ENCODE measurements at places on chromosomes 2 and 18.

GRCh38 chr2:216406826-216407225, 5.5 kb upstream of the SMARCAL1 start:
- DNase-seq = no peak

GRCh38 chr2:121248766-121249343, 36.1 kb downstream of the TFCP2L1 start:
- DNase-seq = no peak

GRCh38 chr2:41033127-41033526, 581.2 kb upstream of the SLC8A1 start:
- DNase-seq = no peak

DNA sequence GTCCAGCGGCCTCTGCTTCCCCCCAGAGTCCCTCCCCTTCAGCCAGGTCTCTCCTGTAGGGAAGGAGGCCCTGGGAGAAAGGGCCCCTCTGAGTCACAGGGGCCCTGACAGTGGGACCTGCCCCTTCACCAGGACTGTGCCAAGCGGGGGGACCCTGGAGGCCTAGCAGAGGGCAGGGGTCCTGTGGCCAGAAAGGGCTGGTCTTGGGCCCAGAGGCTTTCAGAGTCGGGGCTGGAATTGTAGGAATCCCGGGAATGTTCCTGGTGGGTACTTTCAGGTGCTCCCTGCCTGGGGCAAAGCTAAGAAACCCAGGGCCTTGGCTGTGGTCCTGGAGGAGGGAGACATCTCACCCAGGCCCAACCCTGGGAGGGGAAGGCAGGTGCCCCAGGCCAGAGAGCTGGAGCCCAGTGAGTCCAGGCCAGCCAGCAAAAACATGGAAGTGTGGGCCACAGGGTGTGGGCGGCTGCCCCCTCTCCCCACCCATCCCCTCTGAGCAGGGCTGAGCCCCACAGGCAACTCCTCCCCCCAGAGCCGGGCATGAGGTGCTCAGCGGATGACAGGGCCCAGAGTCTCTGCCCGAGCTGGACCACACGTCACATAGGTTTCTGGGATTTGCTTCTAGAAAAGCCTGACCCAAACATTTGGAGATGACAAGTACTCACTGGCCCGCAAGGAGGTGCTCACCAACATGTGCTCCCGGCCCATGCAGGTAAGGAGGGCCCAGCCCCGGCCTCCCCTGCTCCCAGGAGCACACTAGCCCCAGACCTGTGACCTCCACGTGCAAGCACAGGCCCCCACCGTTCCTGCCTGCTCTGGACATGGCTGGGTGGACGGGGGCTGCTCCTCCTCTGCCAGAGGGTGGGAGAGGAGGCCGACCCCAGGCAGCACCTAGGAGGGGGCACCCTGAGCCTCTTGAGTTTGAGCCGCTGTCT, 48.2 kb upstream of the ALPP start:
- DNase-seq = no peak
